Stimulated activated CD4-positive, alpha-beta T cell treated with anti-CD3 and anti-CD28 coated beads, TNF-alpha, amount 100 ng/mL, for 48 hours (primary cell): ENCODE measurements at places on chromosomes 6 and 20.

DNA sequence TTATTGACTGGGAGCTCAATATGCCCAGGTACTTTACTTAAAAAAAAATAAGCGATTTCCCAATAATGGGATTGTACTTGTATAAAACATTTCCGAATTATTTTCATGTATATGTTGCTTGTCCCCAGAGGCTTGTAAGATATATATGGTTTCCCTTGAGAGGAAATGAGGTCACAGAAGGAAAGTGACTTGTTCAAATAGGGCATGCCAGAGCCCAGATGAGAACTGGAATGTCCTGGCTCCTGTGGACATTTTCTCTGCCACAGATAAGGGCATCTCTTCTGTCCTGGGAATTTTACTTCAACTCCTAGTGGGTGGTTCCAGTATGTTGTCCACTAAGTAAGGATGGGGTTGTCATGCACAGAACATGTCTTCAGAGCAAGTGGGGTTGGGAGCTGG is 63.0 kb downstream of the LYRM2 start:
- DNase-seq: no peak

DNA sequence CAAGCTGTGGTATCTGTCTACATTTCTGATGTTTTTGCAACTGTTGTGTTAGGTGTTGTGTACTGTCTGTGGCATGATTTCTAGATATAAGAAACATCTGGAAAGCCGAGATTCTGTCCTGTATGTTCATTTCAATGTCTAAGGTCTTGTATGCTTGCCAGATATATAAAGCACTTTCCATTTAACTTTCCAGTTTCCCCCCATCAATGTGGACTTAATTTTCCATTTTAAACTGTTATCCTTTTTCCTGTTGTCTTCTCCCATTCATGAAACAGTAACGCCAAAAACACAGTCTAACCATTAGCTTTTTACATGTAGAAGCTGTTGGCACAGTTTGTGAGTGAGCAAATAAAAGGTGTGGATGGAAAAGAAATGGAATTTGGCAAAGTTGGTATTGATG is 181.6 kb downstream of the FARS2 start:
- no peak for DNase-seq

- no peak for DNase-seq
These were observed 74.7 kb downstream of the HTR1E start for GRCh38 chr6:87012035-87012434.

- no peak for DNase-seq
These were observed 179.8 kb upstream of the RIMS1 start for GRCh38 chr6:71706523-71706922.

- no peak for DNase-seq
These were observed 102.9 kb downstream of the CEBPB start for GRCh38 chr20:50293284-50294139.

DNA sequence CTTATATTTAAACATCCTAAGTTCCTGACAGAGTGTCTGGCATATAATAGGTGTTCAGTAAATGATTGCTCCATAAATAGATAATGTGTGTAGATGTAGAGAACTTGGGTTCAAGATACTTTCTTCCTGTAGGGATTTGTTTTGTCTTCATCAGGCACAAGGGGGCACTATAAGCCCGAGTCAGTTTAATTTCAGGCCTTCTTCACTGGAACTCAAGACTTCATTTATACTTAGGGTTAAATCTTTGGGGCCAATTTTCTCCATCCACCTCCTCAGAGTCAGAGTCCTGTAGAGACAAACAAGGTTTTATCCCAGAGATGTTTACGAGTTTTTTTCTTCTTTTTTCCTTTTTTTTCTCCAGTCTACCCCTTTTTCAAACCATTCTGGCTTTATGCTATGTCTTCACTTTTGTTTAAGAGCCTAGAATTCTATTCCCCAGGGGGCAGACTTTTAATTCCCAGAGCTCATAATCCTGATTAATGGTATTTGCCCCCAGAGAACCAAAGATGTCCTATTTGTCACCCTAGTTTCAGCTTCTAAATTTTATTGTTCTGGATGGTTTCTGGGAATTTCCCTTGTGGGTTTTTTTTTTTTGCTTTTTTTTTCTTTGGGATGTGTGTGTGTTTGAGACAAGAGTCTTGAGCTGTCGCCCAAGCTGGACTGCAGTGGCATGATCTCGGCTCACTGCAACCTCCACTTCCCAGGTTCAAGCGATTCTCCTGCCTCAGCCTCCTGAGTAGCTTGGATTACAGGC is 88.4 kb downstream of the HFE start:
- no peak for DNase-seq
